NCI-H460 (cell line): ENCODE measurements at places on chromosomes 12 and 14.
A peak's percentile ranks its signal among the peaks of the same experiment; 100 is the strongest.

- DNase-seq, result no peak
Observed at GRCh38 chr12:68189821-68190242, 30.3 kb upstream of the IFNG start.

DNA sequence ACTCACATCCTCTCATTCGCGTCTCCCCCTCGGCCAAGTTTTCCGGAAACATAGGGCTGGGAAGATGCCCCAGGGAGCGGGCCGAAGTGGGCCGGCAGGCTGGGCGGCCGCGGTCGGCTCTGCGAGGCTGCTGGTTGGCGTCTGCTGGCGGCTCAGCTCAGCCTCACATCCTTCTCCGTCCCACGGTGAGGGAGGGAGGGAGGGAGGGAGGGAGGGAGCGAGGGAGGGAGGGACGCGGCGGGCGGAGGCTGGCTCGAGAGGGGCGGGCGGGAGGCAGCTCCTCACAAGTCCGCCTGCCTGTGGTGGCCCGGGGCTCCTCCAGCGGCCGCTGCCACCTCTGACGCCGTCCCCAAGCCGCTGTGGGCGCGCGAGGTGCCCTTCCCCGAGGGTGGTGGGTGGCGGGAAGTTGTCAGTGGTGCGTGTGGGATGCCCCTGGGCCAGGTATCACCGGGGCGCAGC, 93.8 kb downstream of the RFLNA start:
- DNase-seq, result peak; percentile 71

DNA sequence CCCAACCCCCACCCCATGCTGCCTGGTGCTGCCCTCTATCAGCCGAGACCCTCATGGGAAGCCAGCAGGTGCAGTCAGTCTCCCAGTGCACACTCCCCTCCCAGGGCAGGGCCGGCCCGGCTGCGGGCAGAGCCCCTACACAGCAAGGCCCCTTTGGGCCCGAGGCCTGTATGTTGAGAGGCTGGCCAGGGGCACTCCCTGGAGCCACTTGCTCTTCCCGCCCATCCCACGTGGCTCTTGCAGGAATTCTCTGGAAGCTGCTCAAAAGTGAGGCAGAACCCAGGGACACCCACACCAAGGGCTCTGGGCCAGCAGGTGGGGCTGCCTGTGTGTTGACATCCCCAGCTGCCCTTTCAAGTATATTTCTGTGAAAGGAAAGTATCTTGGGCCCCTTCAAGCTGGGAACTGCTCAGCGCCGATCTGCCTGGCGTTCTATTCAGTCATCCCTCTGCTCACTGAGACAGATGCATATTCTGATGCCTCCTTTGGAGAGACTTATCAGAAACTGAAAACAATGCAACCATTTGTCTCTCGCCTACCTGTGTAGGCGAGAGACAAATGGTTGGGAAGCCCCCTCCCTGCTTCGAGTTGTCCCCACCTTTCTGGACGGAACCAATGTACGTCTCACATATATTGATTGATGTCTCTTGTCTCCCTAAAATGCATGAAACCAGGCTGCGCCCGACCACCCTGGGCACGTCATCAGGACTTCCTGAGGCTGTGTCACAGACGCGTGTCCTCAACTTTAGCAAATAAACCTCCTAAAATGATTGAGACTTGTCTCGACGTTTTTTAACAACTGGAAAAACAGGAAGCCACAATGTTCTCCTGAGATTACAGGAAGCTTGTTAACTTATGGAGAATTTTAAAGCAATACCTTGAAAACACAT, 6.0 kb downstream of the GPR132 start:
- DNase-seq, result no peak

DNA sequence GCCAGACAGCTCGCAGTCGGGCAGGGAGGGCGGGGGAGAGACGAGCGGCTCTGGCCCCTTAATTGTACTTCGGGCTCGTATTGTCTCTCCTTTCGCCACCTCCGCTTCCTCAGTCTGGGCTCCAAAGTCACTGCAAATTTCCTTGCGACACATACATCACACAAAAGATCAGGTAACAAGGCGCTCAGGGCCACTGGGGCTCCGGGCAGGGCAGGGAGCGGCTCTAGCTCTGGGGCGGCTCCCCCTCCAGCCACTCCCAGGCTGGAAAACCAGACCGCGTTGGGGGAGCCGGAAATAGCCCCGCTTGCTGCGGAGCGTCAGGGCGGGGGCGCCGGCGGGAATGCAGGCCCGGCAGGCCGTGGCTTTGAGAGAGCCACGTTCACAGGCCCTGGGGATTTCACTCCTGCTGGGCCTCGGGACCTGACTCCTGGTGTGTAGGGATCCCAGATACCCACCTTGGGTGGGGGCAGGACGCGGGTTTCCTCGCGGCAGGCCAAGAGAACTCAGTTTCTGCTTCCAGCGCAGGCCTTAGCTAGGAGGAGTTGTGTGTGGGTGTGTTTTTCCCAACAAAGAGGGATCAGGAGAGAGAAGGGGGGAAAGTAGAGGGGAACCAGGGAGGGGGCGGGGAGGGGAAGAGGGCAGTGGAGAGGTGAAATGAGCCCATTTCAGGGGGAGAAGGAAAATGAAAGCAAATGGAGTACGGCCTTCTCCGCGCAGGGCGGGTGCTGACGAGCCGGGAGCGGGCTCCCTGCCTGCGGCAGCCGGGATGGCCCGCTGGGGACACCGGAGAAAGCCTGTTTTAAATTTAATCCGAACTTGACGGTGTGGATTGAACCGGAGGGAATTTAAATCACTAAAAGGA, 4.4 kb upstream of the HOXC9 start:
- DNase-seq, result peak; percentile 51

DNA sequence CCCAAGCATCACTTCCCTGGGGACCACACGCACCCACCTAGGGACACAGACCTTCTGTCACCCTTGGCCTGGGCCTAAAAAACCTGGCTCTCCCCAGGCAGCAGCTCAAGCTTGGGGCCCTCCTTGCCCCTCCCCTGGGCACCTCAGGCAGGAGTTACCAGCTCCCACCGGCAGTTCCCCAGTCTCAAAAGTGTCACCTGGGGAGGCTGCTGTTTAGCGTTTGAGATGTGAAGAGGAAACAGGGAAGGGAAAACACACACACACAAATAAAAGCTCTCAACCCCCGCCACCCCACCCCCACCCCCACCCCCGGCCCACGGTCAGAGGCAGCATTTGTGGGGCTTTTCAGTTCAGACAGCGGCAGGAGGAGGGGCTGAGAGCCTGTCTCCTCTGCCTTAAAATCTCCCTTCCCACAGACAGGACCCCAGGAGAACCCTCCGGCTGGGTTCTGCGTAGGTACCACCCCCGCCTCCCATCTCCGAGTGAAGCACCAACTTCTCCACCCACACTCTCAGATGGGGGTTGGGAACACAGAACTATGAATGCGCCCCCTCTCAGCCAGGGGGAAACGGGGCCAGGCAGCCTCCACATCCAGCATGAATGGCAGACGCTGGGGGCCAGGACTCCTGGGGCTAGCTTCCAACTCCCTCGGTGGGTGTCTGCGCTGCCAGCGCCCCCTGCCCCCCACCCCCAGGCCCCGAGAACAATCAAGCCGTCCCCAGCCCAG, 3.0 kb downstream of the NCOR2 start:
- no peak for DNase-seq
